ENCODE measurements at places on chromosomes 6 and 20.
A peak's percentile ranks its signal among the peaks of the same experiment; 100 is the strongest.

- no peak for DNase-seq
- peaks cover 3% of the 10 kb centered on the region for H3K4me1 ChIP-seq
- no peaks in the 10 kb centered on the region for H3K36me3 ChIP-seq
Measured at GRCh38 chr6:46276576-46277142, 105.9 kb upstream of the ENPP5 start.

DNA sequence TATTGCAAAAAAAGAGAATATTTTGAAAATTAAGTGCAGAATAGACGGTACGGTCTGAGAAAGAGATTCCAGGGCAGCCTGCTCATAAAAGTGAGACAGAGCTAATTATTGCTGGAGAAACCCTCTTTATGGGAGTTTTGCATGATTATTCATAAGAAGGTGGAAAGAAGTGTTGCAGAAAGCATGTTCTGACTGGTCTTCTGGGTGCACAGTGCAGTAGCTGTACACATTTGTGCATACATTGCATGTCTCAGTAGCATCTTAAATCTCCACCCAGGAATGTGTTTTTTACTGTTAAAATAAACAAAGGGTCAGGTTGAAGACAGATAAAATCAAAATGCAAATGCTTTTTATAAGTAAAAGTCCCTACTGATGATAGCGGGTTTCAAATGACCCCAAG, 1813.6 kb upstream of the DEFB115 start:
- no peaks in the 10 kb centered on the region for H3K36me3 ChIP-seq
- DNase-seq: no peak
- H3K27me3 ChIP-seq: no peaks in the 10 kb centered on the region
- H3K27ac ChIP-seq: no peak overlapping the region
- no peak overlapping the region for H3K4me3 ChIP-seq

- peaks cover 2% of the 10 kb centered on the region for H3K27me3 ChIP-seq
- no peak for DNase-seq
- no peak overlapping the region for H3K27ac ChIP-seq
- no peak overlapping the region for H3K4me3 ChIP-seq
- no peaks in the 10 kb centered on the region for H3K4me1 ChIP-seq
Measured at GRCh38 chr6:153790048-153790447, 249.0 kb upstream of the OPRM1 start.

DNA sequence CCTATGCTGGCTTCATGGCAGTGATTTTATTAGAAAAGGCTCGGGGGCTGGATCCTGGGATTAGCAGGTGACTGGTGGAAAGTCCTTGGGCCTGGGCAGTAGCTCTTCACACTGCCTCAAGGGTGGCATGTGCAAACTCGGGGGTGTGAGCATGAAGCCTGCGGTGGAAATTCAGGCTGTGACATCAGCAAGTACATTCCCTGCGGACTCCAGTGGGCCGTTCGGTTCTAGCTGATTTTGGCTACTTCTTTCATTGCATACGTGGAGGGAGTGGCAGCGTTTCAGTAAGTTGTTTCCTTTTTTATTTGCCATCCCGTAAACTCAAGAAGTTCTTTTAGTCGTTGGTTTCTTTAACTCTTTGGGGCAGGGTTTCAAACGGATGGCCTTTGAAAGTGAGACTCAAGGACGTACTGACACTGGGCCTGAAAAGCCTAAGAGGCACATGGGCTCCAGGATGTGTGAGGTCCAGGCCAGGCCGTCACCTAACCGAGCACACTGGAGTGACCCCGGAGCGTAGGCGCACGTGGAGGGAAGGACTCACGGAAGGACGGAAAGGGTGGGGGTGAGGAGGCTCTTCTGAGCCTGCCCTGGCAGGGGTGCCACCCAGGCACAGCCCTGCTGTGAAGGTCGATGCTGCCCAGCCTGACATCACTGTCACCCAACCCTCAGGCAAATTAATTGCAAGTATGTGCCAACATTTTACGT, 104.0 kb upstream of the FRMD1 start:
- no peak for DNase-seq
- H3K36me3 ChIP-seq: no peaks in the 10 kb centered on the region
- H3K4me1 ChIP-seq: no peaks in the 10 kb centered on the region
- H3K4me3 ChIP-seq: no peak overlapping the region
- peaks cover 2% of the 10 kb centered on the region for H3K27me3 ChIP-seq

DNA sequence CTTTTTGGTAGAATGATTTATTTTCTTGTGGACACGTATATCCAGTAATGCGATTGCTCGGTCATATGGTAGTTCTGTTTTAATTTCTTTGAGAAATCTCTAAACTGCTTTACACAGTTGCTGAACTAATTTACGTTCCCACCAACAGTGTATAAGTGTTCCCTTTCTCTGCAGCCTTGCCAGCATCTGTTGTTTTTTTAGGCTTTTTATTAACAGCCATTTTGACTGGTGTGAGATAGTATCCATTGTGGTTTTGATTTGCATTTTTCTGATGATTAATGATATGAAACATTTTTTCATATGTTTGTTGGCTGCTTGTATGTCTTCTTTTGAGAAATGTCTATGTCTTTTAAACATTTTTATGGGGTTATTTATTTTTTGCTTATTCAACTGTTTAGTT, 196.7 kb downstream of the MOXD1 start:
- H3K4me1 ChIP-seq: no peaks in the 10 kb centered on the region
- no peak overlapping the region for H3K27ac ChIP-seq
- no peaks in the 10 kb centered on the region for H3K36me3 ChIP-seq
- H3K4me3 ChIP-seq: no peak overlapping the region
- peaks cover 3% of the 10 kb centered on the region for H3K27me3 ChIP-seq

DNA sequence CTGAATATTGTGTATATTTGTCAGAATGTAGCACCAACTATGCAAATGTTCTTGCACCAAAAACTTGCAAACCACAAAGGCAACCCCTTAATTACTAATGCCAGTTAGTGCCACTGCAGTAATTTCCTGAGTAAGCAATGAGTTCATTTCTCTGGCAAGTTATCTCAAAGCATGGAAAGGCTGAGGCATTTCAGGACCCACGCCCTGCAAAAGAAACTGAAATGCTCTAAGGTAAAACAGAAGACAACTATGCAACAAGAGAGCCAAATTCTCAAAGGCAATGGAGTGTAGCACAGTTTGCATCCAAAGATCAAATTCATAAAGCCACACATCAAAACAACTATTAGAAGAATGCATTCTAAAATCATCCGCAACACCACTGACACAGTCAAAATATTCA, 994.4 kb downstream of the EYS start:
- no peaks in the 10 kb centered on the region for H3K4me1 ChIP-seq
- H3K27ac ChIP-seq: no peak overlapping the region
- H3K36me3 ChIP-seq: no peaks in the 10 kb centered on the region
- no peaks in the 10 kb centered on the region for H3K27me3 ChIP-seq

DNA sequence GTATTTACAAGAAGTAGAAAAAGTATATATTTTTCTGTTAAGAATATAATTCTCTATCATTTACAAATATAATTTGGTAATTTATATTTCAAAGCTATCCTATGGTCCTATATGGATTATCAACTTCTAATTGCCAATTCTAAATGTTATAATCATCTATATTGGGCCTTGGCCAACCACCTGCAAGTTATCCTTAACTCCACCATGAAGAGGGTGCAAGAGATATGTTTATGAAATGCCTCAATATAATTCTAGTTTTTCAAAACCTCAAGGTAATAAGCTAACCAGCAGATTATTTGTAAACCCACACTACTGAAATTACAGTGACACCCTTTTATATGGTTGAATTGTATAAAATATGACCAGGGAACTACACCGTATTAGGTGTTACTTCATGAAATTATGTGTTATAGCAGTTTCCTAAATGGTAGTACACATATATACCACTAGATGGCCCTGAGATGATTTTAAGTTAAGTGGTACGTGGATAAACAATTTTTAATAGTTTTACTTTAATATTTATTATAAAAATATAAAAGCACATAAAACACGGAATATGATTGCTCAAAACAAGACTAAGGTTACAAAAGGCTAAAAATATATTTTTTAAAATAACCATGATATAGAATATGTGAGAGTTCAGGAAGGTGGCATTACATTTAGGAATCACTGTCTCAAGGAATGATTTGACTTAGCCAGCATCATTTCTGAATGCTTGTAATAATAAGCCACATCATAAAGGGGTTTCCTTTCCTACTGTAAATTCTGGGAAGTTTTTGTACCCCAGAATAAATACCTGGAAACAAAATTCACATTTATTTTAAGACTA, 9.8 kb upstream of the PNISR start:
- H3K27ac ChIP-seq: no peak overlapping the region
- H3K36me3 ChIP-seq: no peaks in the 10 kb centered on the region
- H3K4me1 ChIP-seq: no peaks in the 10 kb centered on the region
- no peak overlapping the region for H3K4me3 ChIP-seq

DNA sequence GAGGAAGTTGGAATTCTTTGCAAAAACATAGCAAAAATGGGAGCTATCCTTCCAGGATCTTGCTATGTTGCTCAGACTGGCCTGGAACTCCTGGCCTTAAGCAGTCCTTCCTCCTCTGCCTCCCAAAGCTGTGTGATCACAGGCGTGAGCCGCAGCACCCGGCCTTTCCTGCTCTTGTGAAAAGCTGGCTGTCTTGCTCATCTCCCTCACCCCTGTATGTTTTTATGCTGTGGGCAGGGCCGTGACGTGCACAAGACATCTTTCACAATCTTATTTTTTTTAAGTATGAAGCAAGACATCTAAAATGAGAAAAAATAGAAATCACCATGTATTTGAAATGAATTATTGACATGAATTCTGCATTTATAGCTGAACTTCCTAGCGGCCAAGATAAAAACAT, 110.4 kb downstream of the SAMD5 start:
- H3K27ac ChIP-seq: no peak overlapping the region
- H3K4me3 ChIP-seq: no peak overlapping the region
- H3K36me3 ChIP-seq: no peaks in the 10 kb centered on the region
- peaks cover 2% of the 10 kb centered on the region for H3K27me3 ChIP-seq
- DNase-seq: no peak
- H3K4me1 ChIP-seq: no peaks in the 10 kb centered on the region

- no peak overlapping the region for H3K27ac ChIP-seq
- no peaks in the 10 kb centered on the region for H3K27me3 ChIP-seq
- no peaks in the 10 kb centered on the region for H3K4me1 ChIP-seq
- H3K4me3 ChIP-seq: no peak overlapping the region
- DNase-seq: no peak
Measured at GRCh38 chr6:32488083-32488482, 42.0 kb downstream of the HLA-DRB5 start.

- peaks cover 15% of the 10 kb centered on the region for H3K4me1 ChIP-seq
- H3K36me3 ChIP-seq: no peaks in the 10 kb centered on the region
- H3K4me3 ChIP-seq: no peak overlapping the region
Measured at GRCh38 chr20:2696646-2697045, 4.1 kb downstream of the EBF4 start.

- H3K27ac ChIP-seq: peak overlapping the region; percentile 71
- H3K27me3 ChIP-seq: peaks cover 1% of the 10 kb centered on the region
- peaks cover 12% of the 10 kb centered on the region for H3K36me3 ChIP-seq
Measured at GRCh38 chr6:169556758-169557548, 144.9 kb downstream of the WDR27 start.

DNA sequence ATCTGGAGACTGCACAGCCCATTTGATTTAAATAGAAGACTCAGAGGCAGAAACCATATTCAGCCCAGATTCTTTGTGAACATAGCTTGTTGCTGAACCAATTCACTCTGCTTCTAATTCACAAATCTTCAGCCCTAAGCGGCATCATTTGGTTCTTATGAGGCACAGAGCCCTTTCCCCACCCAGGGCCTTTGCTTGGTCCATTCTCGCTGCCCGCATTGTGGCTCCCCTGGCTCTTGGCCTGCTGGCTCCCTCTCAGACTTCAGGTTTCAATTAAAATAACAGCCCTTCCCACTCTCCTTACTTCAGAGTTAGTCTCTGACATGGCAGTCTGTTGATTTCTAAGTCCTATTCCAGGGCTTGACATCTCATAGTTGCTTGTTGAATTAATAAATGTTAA, 9.4 kb upstream of the TMEM14A start:
- H3K27me3 ChIP-seq: peaks cover 4% of the 10 kb centered on the region
- no peaks in the 10 kb centered on the region for H3K4me1 ChIP-seq
- no peak overlapping the region for H3K4me3 ChIP-seq
- no peak for DNase-seq

GRCh38 chr20:7137395-7138151, 370.1 kb downstream of the BMP2 start:
- no peaks in the 10 kb centered on the region for H3K4me1 ChIP-seq
- H3K4me3 ChIP-seq: no peak overlapping the region
- H3K27ac ChIP-seq: no peak overlapping the region
- peaks cover 2% of the 10 kb centered on the region for H3K27me3 ChIP-seq
- H3K36me3 ChIP-seq: no peaks in the 10 kb centered on the region

GRCh38 chr6:149012040-149012545, 265.3 kb downstream of the UST start:
- H3K4me1 ChIP-seq: peaks cover 5% of the 10 kb centered on the region
- H3K36me3 ChIP-seq: peaks cover 12% of the 10 kb centered on the region
- H3K27me3 ChIP-seq: peaks cover 3% of the 10 kb centered on the region
- no peak overlapping the region for H3K4me3 ChIP-seq
- no peak for DNase-seq

DNA sequence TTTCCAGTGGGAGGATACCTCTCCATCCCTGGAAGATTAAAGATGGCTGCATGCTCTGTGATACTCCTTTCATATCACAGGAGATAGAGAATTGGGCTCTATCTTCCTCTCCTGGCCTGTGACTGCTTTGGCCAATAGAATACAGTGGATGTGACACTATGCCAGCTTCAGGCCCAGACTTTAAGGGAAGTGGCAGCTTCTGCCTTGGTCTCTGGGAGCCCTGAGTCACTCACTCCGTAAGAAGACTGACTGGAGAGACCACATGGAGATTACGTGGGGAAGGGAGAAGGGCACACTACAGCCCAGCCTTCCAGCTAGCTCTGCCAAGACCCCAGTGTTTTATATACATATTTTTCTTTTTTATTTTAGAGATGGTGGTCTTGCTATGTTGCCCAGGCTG, 10.4 kb upstream of the MMP9 start:
- H3K4me1 ChIP-seq: peaks cover 19% of the 10 kb centered on the region
- H3K27me3 ChIP-seq: peaks cover 6% of the 10 kb centered on the region
- H3K4me3 ChIP-seq: peak overlapping the region; percentile 36
- H3K36me3 ChIP-seq: no peaks in the 10 kb centered on the region
- DNase-seq: no peak
- H3K27ac ChIP-seq: peak overlapping the region; percentile 80

- no peak overlapping the region for H3K4me3 ChIP-seq
- H3K36me3 ChIP-seq: peaks cover 3% of the 10 kb centered on the region
Measured at GRCh38 chr20:59016795-59017492, 2.3 kb upstream of the TUBB1 start.
